NK-92 treated with Interleukin-12 subunit alpha and Interleukin-12 subunit beta, amount 100 ng/mL, for 24 hours (cell line): ENCODE measurements at places on chromosomes 12 and 14.
A peak's percentile ranks its signal among the peaks of the same experiment; 100 is the strongest.

- DNase-seq: no peak
Measured at GRCh38 chr12:51265024-51265423, 5.2 kb downstream of the SMAGP start.

DNA sequence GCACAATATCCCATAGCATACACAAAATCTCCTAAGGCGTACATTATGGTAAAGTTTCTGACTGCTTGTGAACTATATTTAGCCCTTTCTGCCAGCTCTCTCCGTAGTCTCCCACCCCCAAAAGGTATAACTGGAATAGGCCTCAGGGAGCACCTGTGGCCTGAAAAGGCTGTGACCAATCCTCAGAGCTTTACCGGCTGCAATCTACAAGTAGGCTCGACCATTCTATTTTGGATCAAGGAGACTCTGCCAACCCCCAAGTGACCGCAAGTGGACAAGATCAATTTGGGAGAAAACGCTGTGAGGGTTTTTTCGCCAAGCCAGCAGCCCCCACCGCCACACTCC lies 1.2 kb downstream of the PPTC7 start:
- no peak for DNase-seq

- DNase-seq: no peak
Measured at GRCh38 chr12:122979908-122980182, 636 bp upstream of the ARL6IP4 start.

DNA sequence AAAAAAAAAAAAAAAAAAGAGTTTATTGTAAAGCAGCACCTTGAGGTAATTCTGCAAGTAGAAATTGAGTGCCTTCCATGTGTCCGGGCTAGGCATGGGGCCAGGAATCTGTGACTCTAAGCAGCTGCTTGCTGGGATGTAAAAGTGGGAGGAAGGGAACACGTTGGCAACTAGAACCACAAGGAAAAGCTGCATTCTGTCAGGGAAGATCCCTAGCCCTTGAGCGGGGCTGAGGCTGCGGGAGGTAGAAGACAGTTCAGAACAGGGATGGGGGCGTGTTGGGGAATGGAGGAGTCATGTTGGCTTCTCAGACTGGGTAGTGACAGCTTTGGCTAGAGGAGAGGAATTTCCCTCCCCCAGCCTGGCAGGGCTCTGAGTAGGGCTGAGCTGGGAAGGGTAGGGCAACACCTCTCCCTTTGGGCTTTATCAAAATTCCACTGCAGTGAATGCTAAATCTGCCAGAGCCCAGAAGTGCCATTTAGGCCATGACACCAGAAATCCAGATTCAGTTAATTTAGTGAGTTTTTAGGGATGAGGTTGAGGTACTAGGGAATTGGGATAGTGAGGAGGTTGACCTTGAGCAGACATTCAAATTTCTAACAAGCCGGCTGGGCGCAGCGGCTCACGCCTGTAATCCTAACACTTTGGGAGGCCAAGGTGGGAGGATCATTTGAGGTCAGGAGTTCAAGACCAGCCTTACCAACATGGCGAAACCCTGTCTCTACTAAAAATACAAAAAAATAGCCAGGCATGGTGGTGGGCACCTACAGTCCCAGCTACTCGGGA lies 3.4 kb upstream of the TRAFD1 start:
- DNase-seq: no peak

DNA sequence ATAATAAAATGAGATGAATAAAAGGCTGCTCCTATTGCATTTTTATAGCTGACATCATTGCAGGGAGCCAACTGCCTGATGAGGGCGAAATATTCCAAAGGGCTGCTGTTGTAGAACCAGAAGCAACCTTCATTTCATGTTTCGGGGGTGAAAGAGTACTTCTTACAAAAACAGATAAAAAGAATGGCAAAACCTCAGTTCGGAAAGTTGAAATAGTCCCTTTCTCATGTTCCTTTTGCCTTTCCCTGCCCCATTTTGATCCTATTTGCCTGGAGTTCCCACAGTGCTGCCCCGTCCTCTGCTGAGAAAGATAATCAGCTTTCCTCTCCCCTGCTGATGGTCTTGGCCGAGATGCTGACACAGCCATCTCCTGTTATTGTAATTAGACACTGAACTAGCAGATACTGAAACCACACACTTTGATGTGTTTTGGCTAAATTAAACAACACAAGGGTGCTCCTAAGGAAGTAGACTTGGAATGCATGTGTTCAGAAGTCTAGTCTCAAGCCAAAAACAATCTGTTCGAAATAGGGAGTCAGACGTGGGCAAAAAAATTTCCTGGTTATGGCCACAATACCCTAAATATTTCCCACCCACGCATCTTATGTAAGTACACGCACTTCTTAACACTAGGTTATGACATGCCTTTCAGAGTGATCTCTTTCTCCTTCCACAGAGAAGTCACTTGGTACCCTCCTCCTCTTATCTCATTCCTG lies 117.2 kb downstream of the PPM1H start:
- no peak for DNase-seq

DNA sequence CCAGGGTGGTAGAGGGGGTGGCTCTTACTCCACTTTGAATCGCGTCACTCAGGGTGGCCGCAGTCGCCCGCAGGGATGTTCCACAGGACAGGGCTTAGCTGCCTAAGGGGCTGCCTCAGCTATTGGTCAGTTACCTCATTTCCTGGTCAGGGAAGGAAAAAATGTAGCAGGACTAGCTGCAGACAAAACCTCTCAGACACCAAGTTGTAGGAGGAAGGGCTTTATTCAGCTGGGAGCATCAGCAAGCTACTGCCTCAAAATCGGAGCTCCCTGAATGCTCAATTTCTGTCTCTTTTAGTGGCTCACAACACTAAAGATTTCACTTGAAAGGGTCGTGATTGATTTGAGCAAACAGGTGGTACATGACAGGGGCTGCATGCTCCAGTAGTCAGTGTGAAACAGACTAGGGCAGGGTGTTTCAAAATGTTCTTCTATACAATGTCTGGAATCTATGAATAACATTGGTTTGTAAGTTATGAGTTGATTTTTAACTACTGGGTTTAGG lies 6.4 kb upstream of the CLEC6A start:
- no peak for DNase-seq

GRCh38 chr12:106709068-106709511 lies 65.4 kb upstream of the RIC8B start:
- no peak for DNase-seq

DNA sequence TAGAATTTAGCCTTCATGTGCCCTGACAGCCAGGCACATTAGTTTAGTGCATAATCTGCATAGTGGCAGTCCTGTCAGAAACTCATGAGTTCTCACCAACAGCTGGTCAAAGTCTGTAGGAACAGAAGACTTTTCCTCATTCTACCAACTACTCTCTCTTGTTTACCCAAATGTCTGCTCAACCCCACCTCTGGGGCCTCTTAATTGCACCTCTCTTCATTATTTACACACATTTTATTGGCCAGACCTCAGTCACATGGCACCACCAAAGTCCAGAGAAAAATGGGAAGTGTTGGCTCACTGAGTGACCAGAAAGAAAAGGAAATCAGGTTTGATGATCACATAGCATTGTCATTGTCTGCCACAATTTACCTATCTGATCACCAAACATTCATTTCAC lies 114.6 kb upstream of the PLXNC1 start:
- DNase-seq: no peak

- DNase-seq: no peak
Measured at GRCh38 chr12:85575120-85576096, 260.8 kb downstream of the RASSF9 start.

DNA sequence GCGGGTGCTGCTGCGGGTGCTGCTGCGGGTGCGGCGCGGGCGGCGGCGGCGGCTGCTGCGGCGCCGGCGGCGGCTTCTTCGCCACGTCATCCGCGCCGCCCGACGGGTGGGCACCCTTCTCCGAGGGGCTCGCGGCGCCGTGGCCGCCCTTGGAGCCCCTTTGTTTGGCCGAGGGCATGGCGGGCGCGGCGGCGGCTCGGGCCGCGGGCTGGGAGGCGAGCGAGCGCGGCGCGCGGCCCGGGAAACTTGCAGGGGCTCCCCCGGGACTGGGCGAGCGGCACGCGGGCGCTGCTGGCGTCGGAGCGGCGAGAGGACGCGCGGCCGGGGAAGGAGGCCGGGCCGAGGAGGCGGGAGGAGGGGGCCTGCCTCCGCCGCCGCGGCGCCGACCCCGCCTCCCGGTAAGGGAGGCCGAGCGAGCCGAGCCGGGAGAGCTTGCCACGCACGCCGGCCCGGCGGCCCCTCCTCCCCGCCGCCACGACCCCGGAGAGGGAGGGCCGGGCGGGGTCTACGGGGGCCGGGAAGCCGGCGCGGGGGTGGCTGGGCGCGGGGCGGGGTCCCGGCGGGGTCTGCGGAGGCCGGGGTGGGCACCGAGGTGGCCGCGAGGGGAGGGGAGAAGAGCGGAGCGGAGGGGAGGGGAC lies at the start of gene CKAP4:
TSS of gene CKAP4 (minus strand) at position 347 of the 638 bp plus-strand sequence. CDS start at position 178, 169 bp downstream.
- DNase-seq: no peak

GRCh38 chr14:59013672-59014298 lies 174.7 kb upstream of the DAAM1 start:
- DNase-seq: no peak

GRCh38 chr14:45135156-45135555 lies 574 bp upstream of the FANCM start:
- no peak for DNase-seq

DNA sequence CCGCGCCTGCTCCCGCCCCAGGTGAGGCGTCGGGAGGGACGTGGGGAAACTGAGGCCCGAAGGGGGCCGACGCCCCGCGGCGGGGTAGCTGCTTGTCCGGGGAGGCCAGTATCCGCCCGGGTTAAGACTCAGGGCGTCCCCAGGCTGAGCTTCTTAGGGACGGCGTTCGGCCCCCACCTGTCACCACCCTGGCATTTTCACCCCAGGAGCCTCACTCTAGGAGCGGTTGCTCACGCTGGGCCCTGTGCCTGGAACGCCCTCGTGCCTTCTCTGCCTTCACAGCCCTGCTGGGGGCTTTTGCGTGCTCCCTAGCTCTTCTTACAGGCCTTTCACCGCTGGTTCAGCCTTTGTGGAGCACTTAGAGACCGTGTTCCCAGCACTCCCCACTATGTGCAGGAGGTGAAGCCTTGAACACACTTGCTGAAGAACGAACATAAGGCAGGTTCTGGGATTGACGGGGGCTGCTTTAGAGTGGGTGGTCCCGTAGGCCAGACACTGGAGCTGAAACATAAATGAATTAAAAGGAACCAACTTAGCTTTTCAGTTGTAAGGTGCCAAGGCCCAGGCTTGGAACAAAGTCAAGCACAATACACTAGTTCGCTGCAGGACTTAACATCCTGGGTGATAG lies 601 bp downstream of the ZNF839 start:
- peak; percentile 28 for DNase-seq

GRCh38 chr12:116882742-116883141 lies 1.5 kb upstream of the HRK start:
- DNase-seq: no peak

- no peak for DNase-seq
Measured at GRCh38 chr12:28216016-28216415, 25.8 kb downstream of the CCDC91 start.
